ENCODE measurements at places on chromosomes 3 and 15. TPM values are rescaled to one million over a fixed set of nuclear protein-coding genes. Genes with fewer than 3 reads are reported as not detected.

ATP13A5 gene
- 0.25 TPM for total RNA-seq

DUOXA2 gene
- total RNA-seq: 0.31 TPM

B3GALNT1 gene
- total RNA-seq: 22.0 TPM

GNB4 gene
- total RNA-seq: 9.5 TPM

CFAP100 gene
- 56.2 TPM for total RNA-seq

FAM43A gene
- 22.1 TPM for total RNA-seq

TMC3 gene
- total RNA-seq: 0.16 TPM

CPA3 gene
- total RNA-seq: 6.4 TPM

TTC23 gene
- 37.2 TPM for total RNA-seq

OCA2 gene
- 4.5 TPM for total RNA-seq

KY gene
- total RNA-seq: 0.37 TPM

MSL2 gene
- total RNA-seq: 48.7 TPM

ZNF80 gene
- total RNA-seq: 0.74 TPM

LMAN1L gene
- total RNA-seq: 4.6 TPM

FANCD2OS gene
- 14.3 TPM for total RNA-seq

OXSM gene
- 21.9 TPM for total RNA-seq

HDAC11 gene
- 33.1 TPM for total RNA-seq
